Activated T-cell treated with anti-CD3 and anti-CD28 coated beads, Interleukin-2, amount 50 U/mL, for 4 hours (primary cell): ENCODE measurements at places on chromosomes 7 and 10. TPM values are rescaled to one million over a fixed set of nuclear protein-coding genes. Genes with fewer than 3 reads are reported as not detected.

PRF1 gene
- total RNA-seq = 15.7 TPM

KCNH2 gene
- 0.49 TPM for total RNA-seq

THSD7A gene
- total RNA-seq = not detected

HELLS gene
- 119 TPM for total RNA-seq

PIP gene
- not detected for total RNA-seq

ADGRA1 gene
- total RNA-seq = not detected

CTTNBP2 gene
- 0.05 TPM for total RNA-seq

EPDR1 gene
- total RNA-seq = 2.0 TPM

MMRN2 gene
- not detected for total RNA-seq

LRGUK gene
- total RNA-seq = 0.16 TPM

CNPY1 gene
- total RNA-seq = not detected

AZGP1 gene
- 0.46 TPM for total RNA-seq

NXPH1 gene
- not detected for total RNA-seq

WAPL gene
- total RNA-seq = 42.4 TPM

TMEM236 gene
- 0.03 TPM for total RNA-seq

SLC39A12 gene
- not detected for total RNA-seq

TMEM225B gene
- total RNA-seq = 0.71 TPM

TYW1B gene
- 3.2 TPM for total RNA-seq

TCAF2 gene
- 25.6 TPM for total RNA-seq

ADCK2 gene
- 22.4 TPM for total RNA-seq

IRF5 gene
- total RNA-seq = 15.4 TPM

PTPRE gene
- 35.8 TPM for total RNA-seq

SFTPA2 gene
- 3.8 TPM for total RNA-seq

SLC26A4 gene
- 0.68 TPM for total RNA-seq

CLCN1 gene
- total RNA-seq = not detected

IFIT2 gene
- total RNA-seq = 0.87 TPM

CD36 gene
- 0.87 TPM for total RNA-seq

GIMAP6 gene
- total RNA-seq = 18.1 TPM

GPR26 gene
- total RNA-seq = not detected

OR6B1 gene
- total RNA-seq = not detected

VWA2 gene
- not detected for total RNA-seq

KLHDC10 gene
- total RNA-seq = 15.4 TPM

IFIT1B gene
- total RNA-seq = not detected

NPSR1 gene
- not detected for total RNA-seq

SPDYE1 gene
- total RNA-seq = not detected

PKD2L1 gene
- not detected for total RNA-seq

PNLIP gene
- 1.8 TPM for total RNA-seq

FOXI2 gene
- not detected for total RNA-seq

GFRA1 gene
- total RNA-seq = 0.08 TPM

ZNF282 gene
- total RNA-seq = 39.7 TPM

NEURL1 gene
- total RNA-seq = 0.84 TPM

FEZF1 gene
- not detected for total RNA-seq

SP4 gene
- total RNA-seq = 10.5 TPM

ZNF212 gene
- 19.3 TPM for total RNA-seq

CPVL gene
- 0.45 TPM for total RNA-seq

PILRB gene
- total RNA-seq = 29.2 TPM

SEMA3E gene
- total RNA-seq = not detected

PRLHR gene
- total RNA-seq = not detected

KEL gene
- not detected for total RNA-seq

ZCWPW1 gene
- 5.1 TPM for total RNA-seq

CDC14C gene
- not detected for total RNA-seq

SLC13A1 gene
- not detected for total RNA-seq

TBX20 gene
- total RNA-seq = not detected

OR13A1 gene
- not detected for total RNA-seq

VKORC1L1 gene
- 24.9 TPM for total RNA-seq

CDNF gene
- total RNA-seq = 1.0 TPM

CHRM2 gene
- total RNA-seq = 0.22 TPM
